ENCODE measurements at places on chromosomes 13 and 19. TPM values are rescaled to one million over a fixed set of nuclear protein-coding genes. Genes with fewer than 3 reads are reported as not detected.

GRCh38 chr19:10289836-10290356 lies at the start of gene ICAM5:
TSS of gene ICAM5 (plus strand) at chr19:10289952. CDS start at chr19:10290044, 92 bp downstream.
- no peak within 1 kb of the TSS for H3K27ac ChIP-seq
- DNase-seq = no peak
- peak within 1 kb of the TSS; percentile 11 for H3K4me3 ChIP-seq
- peaks cover 31% of the 10 kb centered on the region for H3K4me1 ChIP-seq
- H3K36me3 ChIP-seq = no peaks in the 10 kb centered on the region

- H3K27me3 ChIP-seq = no peaks in the 10 kb centered on the region
- no peak overlapping the region for H3K4me3 ChIP-seq
- DNase-seq = no peak
- H3K36me3 ChIP-seq = no peaks in the 10 kb centered on the region
Measured at GRCh38 chr19:47720669-47721422, 7.6 kb downstream of the EHD2 start.

DNA sequence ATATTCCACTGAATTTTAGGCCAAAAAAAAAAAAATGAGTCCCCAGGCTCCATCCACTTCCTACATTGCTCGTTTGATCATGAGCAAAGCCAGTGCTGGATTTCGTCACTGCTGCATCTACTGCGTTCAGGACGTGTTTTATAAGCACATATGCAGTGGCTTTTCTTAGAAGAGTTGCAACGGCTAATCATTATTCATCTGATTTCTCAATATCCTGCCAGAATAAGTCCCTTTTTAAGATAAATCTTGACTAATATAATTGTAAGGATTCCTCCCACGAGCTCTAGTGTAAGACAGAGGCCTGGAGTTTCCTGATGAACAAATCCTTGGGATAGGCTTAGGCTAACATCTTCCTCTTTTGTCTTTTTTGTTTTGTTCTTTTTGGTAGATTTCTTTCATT lies 19.5 kb downstream of the FAM124A start:
- H3K36me3 ChIP-seq = no peaks in the 10 kb centered on the region
- no peak overlapping the region for H3K4me3 ChIP-seq
- peak overlapping the region; percentile 59 for H3K27ac ChIP-seq
- peak; percentile 65 for DNase-seq

Gene OR4F17
- total RNA-seq = not detected

Gene GJA3
- not detected for total RNA-seq

GRCh38 chr13:32047088-32047487 lies 15.5 kb downstream of the FRY start:
- DNase-seq = no peak
- no peaks in the 10 kb centered on the region for H3K4me1 ChIP-seq
- H3K27me3 ChIP-seq = no peaks in the 10 kb centered on the region
- H3K27ac ChIP-seq = peak overlapping the region; percentile 71
- H3K4me3 ChIP-seq = no peak overlapping the region

DNA sequence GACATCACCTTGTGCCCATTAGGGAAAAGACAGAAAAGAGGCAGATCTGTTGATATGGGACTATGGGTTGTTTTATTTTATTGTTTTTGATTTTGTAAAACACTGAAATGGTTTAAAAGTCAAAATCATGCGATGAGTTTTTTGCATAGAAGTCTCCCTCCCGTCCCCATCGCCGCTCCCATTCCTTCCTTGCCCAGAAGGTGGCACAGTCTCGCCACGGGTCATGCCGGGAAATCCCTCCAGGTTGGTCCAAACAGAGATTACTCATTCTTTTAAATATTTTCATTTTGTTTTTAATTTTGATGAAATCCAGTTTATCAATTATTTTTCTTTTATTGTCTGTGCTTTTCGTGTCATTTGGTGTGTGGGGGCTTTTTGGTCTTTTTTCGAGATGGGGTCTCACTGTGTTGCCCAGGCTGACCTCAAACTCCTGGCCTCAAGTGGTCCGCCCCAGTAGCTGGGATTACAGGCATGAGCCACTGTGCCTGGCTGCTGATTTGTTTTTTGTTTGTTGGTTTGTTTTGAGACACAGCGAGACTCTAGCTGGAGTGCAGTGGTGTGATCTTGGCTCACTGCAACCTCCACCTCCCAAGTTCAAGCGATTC lies 9.2 kb downstream of the PGPEP1 start:
- H3K27me3 ChIP-seq = no peaks in the 10 kb centered on the region
- H3K4me3 ChIP-seq = no peak overlapping the region
- no peaks in the 10 kb centered on the region for H3K4me1 ChIP-seq

DNA sequence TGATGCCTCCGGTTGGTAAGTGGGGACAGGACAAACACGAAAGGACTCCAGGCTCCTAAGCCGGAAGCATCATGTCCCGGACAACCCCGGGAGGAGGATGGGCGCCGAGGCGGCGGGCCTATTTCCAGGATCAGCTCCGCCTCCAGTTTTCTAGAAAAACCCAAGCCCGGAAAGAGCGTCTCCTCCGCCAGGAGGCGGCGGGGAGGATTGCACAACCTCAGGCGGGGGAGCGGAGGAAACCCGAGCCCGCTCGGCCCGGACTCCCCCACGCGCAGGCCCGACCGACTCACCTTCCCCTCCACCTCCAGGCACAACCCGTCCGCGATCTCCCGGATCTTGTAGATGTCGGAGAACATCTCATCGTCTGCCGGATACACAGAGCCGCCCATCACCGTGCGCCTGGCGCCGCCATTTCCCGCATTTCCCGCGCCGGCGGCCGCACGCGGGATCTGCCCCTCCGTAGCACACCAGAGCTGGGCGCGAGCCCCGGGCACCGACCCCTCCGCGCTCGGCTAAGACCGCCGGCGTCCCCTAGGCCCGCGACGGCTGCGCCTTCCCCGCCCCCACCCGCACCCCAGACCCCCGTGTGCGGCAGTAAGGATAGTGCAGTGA lies 455 bp downstream of the TPT1 start:
- peak overlapping the region; percentile 100 for H3K27ac ChIP-seq
- H3K4me1 ChIP-seq = peaks cover 25% of the 10 kb centered on the region
- DNase-seq = peak; percentile 94
- peak overlapping the region; percentile 85 for H3K4me3 ChIP-seq
- no peaks in the 10 kb centered on the region for H3K36me3 ChIP-seq

DNA sequence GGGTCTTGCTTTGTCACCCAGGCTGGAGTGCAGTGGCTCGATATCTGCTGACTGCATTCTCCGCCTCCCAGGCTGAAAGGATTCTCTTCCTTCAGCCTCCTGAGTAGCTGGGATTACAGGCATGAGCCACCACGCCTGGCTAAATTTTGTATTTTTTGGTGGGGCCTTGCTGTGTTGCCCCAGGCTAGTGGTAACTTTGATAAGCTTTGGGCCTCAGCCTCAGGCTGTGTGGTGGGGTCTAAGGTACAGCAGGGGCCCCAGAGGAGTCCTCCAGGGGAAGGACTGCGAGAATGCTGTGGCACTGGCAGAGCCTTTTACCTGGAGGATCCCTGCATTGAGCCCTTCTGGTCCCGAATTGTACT lies 7.2 kb downstream of the DOT1L start:
- H3K4me3 ChIP-seq = no peak overlapping the region
- peak overlapping the region; percentile 91 for H3K27ac ChIP-seq

GRCh38 chr13:79229761-79230160 lies 176.3 kb downstream of the RBM26 start:
- H3K4me3 ChIP-seq = no peak overlapping the region
- H3K27ac ChIP-seq = no peak overlapping the region
- no peaks in the 10 kb centered on the region for H3K36me3 ChIP-seq
- DNase-seq = no peak

DNA sequence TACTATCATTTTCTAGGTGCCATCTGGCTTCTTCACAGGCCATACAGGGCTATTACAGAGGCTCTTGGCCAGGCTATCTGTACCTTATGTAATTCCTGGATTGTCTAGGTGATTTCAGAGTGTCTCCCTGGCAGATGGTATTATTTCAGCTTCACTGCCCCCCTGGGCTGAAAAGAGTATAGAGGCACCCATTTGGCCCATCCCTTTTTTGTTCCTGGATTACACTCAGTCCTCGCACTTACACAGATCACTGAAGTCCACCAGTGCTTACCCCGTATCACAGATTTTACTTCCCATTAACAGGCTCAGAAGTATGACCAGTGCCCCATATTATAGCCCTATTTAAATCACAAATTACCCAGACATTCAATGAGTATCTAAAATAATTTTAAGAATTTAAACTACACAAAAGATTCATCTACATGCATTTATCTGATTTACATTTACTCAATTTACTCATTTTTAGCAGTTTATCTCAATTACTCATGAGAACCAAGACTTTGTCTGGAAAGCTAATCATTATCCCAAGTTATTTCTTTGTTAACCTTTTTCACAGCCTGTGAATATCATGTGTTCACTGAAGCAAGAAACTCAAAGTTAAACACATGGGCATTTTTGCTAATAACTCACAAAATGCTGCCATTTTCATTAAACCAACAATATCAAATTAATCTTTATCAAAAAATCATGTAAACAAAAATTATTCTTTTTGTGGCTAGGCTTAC lies 121.0 kb downstream of the PCDH20 start:
- no peaks in the 10 kb centered on the region for H3K27me3 ChIP-seq
- H3K36me3 ChIP-seq = no peaks in the 10 kb centered on the region
- no peak for DNase-seq
- no peak overlapping the region for H3K4me3 ChIP-seq
- H3K4me1 ChIP-seq = no peaks in the 10 kb centered on the region
- no peak overlapping the region for H3K27ac ChIP-seq

Gene AP1M2
- total RNA-seq = not detected

Gene PABPC3
- 0.14 TPM for total RNA-seq

Gene THSD1
- 20.0 TPM for total RNA-seq

Gene C1QTNF9B
- total RNA-seq = not detected

DNA sequence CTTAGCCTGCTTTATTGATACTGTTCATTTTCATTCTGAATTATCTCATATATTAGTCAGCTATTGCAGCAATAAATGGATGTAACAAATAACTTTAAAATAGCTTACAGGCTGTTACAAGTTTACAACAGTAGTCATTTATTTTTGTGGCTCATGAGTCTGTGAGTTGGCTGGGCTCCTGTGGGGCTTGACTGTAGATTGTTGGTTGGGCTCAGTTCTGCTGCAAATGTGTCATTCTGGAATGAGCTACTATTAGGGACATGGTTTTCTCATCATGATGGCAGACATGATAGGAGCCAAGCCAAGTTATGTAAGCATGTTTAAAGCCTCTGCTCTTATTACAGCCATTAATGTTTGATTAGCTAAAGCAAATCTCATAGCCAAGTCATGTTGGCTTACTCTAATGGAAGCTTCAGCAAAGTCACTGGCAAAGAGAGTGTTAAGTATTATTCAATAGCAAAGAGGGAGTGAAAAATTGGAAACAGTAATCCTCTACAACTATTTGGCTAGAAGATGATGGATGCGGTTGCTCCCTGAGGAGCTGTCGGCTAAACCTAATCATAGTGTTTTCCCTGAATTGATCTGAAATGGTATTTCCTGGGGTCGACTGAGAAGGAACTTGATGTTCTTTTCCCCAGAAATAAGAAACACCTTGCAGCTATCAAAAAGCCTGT lies 391.3 kb downstream of the TDRD3 start:
- no peak overlapping the region for H3K4me3 ChIP-seq
- H3K27ac ChIP-seq = no peak overlapping the region
- DNase-seq = peak; percentile 33
- H3K36me3 ChIP-seq = no peaks in the 10 kb centered on the region

DNA sequence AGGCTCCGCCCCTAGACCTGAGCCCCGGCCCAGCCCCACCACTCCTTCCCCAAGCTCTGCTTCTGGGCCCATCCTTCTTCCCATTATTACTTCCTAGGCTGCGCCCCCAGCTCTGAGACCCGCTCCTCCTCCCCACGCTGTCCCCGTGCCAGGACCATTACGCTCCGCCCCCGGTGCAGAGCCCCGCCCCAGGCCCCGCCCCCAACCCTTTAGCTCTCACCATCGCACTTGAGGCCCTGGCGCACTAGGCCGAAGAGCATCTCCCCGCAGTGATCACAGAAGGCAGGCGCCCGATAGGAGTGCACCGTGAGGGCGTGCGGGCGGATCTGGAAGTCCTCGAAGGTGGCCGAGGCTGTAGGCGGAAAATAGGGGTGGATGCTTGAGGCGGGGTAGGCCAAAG lies 6.2 kb downstream of the PRKD2 start:
- H3K4me3 ChIP-seq = no peak overlapping the region
- H3K27ac ChIP-seq = no peak overlapping the region
- no peak for DNase-seq
- H3K27me3 ChIP-seq = no peaks in the 10 kb centered on the region

DNA sequence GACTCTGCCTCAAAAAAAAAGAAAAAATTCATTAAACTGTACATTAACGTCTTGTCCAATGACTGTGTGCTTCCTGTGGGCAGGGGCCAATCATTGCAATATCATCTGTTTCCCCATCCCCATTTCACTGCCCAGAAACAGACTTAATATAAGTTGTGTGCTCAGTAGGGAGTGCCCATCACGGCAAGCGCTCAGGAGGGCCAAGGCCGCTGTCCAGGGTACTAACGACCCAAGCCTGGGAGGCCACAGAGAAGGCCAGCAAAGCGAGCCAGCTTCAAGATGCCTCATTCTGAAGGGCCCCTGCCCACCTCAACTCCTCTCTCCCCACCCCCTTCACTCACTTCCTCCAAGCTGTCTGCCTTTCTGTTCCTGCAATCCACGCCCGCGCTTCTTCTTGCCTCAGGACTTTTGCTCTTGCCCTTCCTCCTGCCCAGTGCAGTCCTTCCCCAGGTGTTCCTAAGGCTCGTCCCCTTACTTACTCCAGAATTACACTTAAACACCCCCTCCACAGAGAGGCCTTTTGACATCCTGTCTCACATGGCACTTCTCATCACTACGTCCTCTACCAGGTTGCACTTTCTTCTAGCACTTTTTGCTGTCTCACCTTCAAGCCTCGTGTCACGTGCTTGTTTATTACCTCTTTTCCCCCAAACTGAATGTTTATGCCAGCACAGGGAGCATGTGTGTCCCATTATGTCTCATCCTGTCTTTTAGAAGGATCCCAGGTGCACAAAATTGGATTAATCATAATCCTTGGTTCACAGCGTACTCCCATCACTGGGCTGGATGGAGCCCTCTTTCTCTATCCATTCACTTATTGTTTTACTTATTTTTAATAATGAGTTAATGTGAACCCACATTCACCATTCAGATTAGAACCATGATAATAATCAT lies 11.3 kb upstream of the POU2F2 start:
- H3K27me3 ChIP-seq = no peaks in the 10 kb centered on the region
- no peak for DNase-seq
- no peak overlapping the region for H3K27ac ChIP-seq
- H3K4me1 ChIP-seq = no peaks in the 10 kb centered on the region
- H3K4me3 ChIP-seq = no peak overlapping the region

- H3K27me3 ChIP-seq = no peaks in the 10 kb centered on the region
- H3K36me3 ChIP-seq = no peaks in the 10 kb centered on the region
- H3K4me3 ChIP-seq = no peak overlapping the region
- no peak overlapping the region for H3K27ac ChIP-seq
- no peak for DNase-seq
- H3K4me1 ChIP-seq = no peaks in the 10 kb centered on the region
Measured at GRCh38 chr13:29454931-29455481, 140.5 kb downstream of the SLC7A1 start.

Data from uterus (tissue), 4 donors.